NCI-H2107 (cell line): ENCODE measurements at places on chromosomes 2 and 18.

DNA sequence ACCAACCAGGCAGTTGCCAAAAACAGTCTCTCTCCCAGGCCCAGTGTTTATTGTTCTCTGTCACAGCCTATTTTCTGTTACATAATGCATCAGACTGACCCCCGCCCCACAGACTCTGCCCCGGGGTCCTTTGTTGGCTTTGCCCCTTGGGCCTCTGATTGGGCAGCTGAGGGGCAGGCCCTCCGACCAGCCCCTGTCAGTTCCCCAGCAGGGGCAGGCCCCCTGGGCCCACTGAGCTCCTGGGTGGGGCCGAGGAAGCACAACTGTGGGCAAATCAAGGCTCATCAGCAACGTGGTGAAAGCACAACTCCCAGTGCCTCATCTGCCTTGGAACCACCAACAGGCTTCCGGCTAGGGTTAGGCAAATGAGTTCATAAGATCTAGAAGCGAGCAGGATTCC is 160.1 kb upstream of the MYCN start:
- no peak for DNase-seq

DNA sequence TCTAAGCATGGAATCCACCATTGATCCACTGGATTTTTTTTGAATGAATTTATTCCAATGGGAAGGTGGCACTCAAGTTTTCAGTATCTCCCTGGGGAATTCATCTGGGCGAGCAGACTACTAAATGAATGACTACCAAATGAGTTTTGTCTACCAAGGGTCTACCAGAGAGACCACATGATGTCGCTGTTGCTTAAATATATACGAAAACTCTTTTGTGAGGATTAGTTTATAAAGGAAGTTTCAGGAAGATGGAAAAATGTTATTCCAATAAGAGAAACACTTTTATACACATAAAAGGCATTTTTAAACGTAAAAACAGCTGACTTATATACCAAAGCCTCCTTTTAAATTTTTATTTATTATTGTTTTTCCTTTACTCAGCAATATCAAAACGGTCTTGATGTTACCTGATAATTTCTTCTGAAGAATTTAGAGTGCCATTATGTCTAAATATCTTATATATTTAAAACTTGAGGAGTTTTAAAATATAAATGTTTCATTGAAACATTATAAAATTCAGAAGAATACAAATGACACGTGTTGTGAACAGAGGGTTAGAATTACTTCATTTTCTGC is 139.7 kb downstream of the HRH4 start:
- peak; percentile 57 for DNase-seq

GRCh38 chr2:79580175-79580574 is 67.3 kb downstream of the CTNNA2 start:
- no peak for DNase-seq

GRCh38 chr2:156021146-156022040 is 311.1 kb downstream of the NR4A2 start:
- no peak for DNase-seq

DNA sequence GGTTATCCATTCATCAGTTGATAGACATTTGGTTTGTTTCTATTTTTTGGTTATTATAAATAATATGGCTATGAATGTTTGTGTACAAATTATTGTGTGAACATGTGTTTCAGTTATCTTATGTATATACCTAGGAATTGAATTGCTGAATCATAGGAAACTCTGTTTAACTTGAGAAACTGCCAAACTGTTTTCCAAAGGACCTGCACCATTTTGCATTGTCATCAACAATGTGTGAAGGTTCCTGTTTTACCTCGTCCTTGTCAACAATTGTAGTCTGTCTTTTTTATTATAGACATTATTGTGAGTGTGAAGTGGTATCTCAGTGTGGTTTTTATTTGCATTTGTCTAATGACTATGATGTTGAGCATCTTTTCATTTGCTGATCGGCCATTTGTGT is 17.1 kb downstream of the PDK1 start:
- no peak for DNase-seq
